GM12891 (cell line): ENCODE measurements at places on chromosomes 1 and 21.

DNA sequence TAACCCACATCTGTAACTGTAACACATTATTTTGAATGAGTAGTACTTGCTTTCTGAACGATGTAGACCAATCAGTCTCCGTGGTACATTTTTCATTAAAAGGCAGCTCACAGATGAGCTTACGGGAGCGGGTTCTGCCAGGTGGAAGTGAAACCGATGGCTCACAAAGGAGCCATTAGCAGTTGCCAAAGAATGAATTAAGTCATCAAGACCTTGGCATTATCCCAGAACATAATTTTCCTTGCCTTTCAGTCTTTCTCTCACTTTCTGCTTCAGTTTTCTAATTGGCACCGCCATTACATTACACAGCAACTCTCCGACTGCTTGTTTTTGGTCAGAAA lies 33.5 kb upstream of the UTS2 start:
- no peak for DNase-seq

- DNase-seq, result no peak
These were observed 11.9 kb upstream of the RIPPLY3 start for GRCh38 chr21:36994501-36995158.

- DNase-seq, result no peak
These were observed 1.4 kb downstream of the CSRP1 start for GRCh38 chr1:201505503-201505890.

DNA sequence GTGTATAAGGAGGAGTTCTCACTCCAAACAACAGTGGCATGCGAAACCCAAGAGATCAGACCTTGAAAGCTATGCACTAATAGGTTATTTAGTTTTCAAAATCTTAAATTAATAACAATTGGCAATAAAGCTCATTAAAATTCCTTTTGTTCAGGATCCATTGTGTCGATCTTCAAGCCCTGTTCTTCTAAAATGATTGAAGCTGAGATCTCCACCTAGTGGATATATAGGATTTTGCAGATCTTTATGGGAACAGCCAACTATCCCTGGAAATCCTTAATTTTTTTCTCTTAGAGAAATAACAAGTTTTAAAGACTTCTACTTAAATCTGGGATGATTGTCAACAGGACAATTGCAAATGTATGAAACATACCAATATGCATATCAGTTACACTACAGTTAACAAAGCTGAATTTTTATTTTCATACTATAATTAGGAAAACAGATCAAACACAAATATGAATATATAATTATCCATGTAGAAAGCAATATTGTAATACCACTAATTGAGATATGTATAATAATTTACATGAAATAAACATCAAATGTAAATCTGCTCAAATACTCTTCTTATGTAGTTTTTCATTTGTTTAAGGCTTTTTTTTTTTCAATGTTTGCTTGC lies 43.3 kb downstream of the LRRC53 start:
- DNase-seq, result no peak

GRCh38 chr1:43801203-43801602 lies 93.9 kb downstream of the ST3GAL3 start:
- no peak for DNase-seq

DNA sequence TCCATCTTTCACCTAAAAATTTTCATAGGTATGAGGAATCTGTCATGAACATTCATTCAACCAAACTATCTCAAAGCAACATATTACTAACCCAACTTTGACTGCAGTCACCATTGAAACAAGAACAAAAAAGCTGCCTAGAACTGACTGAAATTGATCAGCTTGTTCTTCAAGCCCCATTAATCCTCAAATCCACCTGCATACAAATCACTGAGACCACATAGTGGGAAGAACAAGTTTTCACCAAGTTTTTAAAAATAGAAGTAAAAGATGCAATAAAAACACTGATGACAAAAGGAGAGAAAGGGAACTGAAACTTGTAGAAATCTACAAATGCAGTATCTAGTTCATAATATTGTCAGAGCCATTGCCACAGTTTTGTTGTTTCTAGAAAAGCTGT lies 6.1 kb downstream of the SORT1 start:
- peak; percentile 30 for DNase-seq

- no peak for DNase-seq
These were observed 23.1 kb downstream of the WNT4 start for GRCh38 chr1:22119626-22120468.

DNA sequence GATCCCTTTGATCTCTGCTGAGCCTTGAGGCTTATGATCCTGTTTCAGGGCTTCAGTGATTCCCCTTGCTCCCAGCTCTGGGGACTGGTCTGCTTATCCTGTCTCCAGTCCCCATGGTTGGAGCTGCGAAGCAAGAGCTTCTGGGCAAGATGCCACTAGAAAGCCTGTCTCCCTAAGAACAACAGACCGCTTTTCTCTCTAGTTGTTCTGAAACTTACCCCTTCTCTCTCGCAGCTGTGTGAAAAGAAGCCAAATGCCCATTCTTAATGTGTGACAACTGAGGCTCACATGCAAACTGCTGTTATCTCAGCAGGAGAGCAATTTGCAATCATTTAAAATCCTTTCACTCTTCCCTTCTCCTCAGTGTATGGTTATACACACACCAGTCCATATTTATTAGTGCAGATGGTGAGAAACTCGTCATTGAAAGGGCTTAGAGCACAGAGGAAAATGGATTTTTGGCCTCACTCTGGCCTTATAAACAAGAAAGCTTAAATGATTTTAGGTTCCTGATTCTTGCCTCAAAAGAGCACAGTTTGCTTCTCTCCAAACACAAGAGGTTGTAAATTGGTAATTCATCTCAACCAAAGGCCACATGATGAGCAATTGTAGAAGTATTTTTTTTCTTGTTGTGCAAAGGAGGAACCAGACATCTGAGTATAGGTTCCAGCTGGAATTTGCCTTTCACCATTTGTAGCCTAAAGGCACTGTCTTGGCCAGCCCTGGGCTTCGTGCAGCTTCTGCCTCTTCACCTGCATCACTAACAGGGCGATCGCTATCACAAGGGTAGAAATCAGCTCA lies 179.2 kb upstream of the LMO4 start:
- DNase-seq, result no peak

GRCh38 chr1:190864013-190864641 lies 386.5 kb upstream of the BRINP3 start:
- no peak for DNase-seq

- no peak for DNase-seq
These were observed 105.1 kb downstream of the SEC16B start for GRCh38 chr1:177864538-177865305.

DNA sequence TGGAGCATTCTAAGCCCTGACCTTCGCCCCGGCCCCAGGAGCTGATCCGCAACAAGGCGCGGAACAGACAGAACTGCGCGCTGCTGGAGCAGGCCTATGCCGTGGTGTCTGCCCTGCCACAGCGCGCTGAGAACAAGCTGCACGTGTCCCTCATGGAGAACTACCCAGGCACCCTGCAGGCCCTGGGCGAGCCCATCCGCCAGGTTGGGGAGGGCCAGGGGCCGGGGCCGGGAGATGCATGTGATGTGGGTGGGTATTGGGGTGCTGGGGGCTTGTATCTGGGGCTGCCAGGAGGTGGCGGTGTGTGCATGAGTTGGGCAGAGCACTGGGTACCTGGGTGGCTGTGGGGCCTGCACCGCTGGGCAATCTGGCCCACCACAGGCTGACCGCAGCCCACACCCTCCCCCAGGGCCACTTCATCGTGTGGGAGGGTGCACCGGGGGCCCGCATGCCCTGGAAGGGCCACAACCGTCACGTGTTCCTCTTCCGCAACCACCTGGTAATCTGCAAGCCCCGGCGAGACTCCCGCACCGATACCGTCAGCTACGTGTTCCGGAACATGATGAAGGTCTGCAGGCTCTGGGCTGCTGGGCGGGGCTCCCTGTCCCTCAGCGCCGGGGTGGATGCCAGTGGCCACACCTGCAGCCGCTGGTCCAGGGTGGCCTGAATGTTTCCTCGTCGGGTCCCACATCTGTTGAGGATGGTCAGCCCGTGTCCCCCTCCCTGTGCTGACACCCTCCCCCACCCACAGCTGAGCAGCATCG lies 65.8 kb downstream of the TRIM11 start:
- no peak for DNase-seq

DNA sequence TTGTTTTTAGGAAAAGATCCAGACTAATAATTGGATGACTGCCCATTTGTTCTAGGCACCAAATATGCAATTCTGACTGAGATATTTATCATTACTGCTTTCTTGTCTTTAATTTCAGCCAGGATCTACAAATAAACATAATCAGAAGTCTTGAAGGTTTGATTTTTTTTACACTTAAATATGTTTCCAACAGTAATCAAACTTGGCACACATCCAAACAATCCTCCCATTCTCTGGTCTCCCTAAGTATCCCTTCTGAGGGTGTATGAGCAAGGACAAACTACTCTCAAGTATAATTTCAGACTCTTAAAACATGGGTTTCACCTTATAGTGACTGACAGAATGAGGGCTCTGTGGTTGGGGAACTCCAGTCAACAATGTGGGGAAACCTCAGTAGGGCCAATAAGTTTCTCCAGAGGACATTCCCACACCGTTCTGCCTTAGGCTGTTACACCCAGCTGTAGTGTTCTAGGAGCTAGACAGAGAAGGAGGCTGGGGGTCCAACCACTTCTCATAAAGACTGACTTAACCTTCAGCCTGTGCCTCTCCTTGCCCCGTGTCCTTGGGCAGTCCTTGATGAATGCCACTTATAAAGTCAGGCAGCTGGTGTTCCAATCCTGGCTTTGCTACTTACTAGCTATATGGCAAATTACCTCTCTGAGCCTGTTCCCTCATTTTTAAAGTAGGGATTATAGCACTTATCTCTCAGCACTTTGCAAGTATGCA lies 1.5 kb upstream of the PALMD start:
- DNase-seq, result no peak

DNA sequence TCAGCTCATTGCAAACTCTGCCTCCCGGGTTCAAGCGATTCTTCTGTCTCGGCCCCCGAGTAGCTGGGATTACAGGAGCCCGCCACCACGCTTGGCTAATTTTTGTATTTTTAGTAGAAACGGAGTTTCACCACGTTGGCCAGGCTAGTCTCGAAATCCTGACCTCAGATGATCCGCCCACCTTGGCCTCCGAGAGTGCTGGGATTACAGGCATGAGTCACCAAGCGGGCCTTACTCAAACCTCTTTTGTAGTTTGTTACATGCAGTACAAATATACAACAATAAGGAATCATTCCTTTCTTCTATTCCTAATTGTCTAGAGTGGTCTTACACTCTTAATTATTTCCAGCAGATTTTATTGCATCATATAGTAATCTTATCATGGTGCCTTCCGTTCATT lies 16.6 kb downstream of the SPATA17 start:
- DNase-seq, result no peak

- no peak for DNase-seq
These were observed 6.7 kb downstream of the SLC19A1 start for GRCh38 chr21:45535341-45536081.

- DNase-seq, result no peak
These were observed 87.9 kb downstream of the CDC14A start for GRCh38 chr1:100440075-100440809.

DNA sequence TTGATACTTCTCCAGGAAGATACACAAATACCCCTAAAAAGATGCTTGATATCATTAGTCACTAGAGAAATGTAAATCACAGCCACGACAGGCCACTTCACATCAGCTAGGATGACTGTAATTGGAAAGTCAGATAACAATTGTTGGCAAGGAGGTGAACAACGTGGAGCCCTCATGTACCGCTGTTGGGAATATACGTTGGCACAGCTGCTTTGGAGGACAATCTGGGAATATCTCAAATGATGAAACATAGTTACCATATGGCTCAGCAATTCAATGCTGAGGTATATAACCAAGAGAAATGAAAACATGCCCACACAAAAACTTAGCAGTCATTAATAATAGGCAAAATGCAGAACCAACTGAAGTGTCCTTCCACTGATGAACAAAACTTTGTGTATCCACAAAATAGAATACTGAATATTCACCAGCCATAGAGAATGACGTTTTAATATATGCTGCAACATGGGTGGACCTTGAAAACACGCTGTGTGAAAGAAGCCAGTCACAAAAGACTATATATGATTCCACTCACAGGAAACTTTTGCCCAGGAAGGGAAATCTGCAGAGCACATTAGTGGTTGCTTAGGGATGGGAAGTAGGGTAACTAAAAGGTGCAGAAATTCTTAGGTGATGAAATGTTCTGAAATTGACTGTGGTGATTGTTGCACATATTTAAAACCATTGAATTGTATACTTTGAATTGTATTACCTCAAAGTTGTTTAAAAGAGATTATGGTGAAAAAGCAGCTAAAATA lies 95.4 kb downstream of the AHCTF1 start:
- DNase-seq, result no peak

- no peak for DNase-seq
These were observed 1.8 kb downstream of the C1orf53 start for GRCh38 chr1:197904126-197904787.

DNA sequence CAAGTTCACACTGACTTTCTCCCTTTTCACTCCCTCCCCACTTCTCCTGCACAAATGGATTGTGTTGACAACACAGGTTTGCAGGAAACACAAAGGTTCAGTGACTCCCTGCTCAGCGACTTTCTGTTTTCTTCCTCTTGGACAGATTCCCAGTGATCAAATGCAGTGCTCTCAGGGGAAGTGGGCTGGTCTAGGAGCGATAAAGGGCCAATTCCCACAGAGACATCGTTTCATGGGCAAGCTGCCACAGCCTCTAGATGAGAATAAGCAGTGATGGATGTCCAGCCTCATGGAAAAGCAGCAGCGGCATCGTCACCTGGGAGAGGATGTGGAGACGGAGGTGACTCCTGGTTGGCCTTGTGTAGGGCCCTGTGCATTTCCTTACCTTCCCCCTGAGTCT lies 30.6 kb downstream of the FYB2 start:
- DNase-seq, result no peak

- peak; percentile 87 for DNase-seq
These were observed 13.5 kb downstream of the ESPN start for GRCh38 chr1:6438047-6438525.

- DNase-seq, result no peak
These were observed 2.7 kb downstream of the SLC35F3 start for GRCh38 chr1:233907151-233907550.

DNA sequence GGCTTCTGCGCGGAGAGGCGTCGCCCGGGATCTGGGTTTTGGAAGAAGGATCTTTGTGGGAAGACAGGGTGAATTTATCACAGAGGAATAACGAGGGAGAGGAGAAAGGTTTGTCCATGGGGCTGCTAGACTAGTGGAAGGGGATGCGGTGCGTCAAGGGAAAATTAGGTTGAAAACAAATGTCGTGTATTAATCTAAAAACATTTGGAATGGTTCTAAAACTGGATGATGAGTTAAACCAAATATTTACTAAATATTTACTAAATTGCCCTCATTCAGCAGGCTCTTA lies 647 bp downstream of the RO60 start:
- DNase-seq, result no peak

DNA sequence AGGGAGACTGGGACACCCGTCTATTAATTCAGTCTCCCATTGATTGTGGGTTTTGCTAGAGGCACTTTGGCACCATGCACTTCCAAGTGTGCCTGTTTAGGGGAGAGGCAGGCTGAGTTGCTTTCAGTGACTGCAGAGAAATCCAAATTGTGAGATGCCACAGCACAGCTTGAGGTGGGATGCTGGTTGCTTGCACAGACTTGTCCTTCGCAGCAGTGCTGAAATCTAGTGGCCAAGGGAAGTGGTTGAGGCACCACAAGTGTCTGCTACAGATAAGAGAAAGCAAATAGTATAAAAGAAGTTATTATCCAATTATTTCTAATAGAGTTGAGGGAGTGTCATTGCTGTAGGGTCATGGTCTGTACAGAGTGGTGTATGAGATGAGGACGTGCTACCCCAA lies 40.0 kb upstream of the APP start:
- DNase-seq, result no peak

- DNase-seq, result peak; percentile 64
These were observed 47.3 kb downstream of the UBIAD1 start for GRCh38 chr1:11320153-11320936.
